Kidney epithelial cell (primary cell): ENCODE measurements at places on chromosomes 1 and 21. TPM values are rescaled to one million over a fixed set of nuclear protein-coding genes. Genes with fewer than 3 reads are reported as not detected.

Gene ERG
- total RNA-seq = 0.29 and 0.34 TPM in 2 replicates

Gene TMIGD3
- not detected in 2 replicates for total RNA-seq

Gene TPTE
- not detected in 2 replicates for total RNA-seq

Gene F3
- total RNA-seq = 132 and 152 TPM in 2 replicates

Gene SLC41A1
- 17.2 and 20.9 TPM in 2 replicates for total RNA-seq

Gene STYXL2
- not detected in 2 replicates for total RNA-seq

Gene IFNAR1
- total RNA-seq = 18.7 and 20.9 TPM in 2 replicates

Gene KCNJ15
- 27.5 and 30.6 TPM in 2 replicates for total RNA-seq

Gene CD160
- not detected in 2 replicates for total RNA-seq

Gene DYNLT4
- 0.25 and 0.41 TPM in 2 replicates for total RNA-seq

Gene KCNN3
- 0.04 and 0.34 TPM in 2 replicates for total RNA-seq

Gene RHBG
- 0.55 TPM in 1 of 2 replicates, not detected in the other for total RNA-seq

Gene C1orf185
- total RNA-seq = not detected in 2 replicates

Gene C1QTNF12
- total RNA-seq = 0.88 and 1.4 TPM in 2 replicates

Gene LCE6A
- not detected in 2 replicates for total RNA-seq

Gene HSPA6
- total RNA-seq = 0.84 TPM in 1 of 2 replicates, not detected in the other

Gene G0S2
- 112 and 164 TPM in 2 replicates for total RNA-seq

Gene DNALI1
- total RNA-seq = 8.7 and 12.9 TPM in 2 replicates

Gene GGPS1
- total RNA-seq = 30.5 and 34.9 TPM in 2 replicates

Gene ANKRD13C
- total RNA-seq = 15.0 and 15.2 TPM in 2 replicates

Gene TEDDM1
- not detected in 2 replicates for total RNA-seq

Gene AGPAT3
- 62.3 and 70.4 TPM in 2 replicates for total RNA-seq

Gene FCAMR
- not detected in 2 replicates for total RNA-seq

Gene C1orf21
- total RNA-seq = 2.6 and 4.7 TPM in 2 replicates

Gene HCN3
- total RNA-seq = 2.8 and 3.8 TPM in 2 replicates

Gene KCND3
- under 0.01 TPM in 2 replicates for total RNA-seq

Gene LCA5L
- total RNA-seq = 2.0 and 4.4 TPM in 2 replicates

Gene CEP85
- total RNA-seq = 7.5 and 9.7 TPM in 2 replicates

Gene S100A6
- total RNA-seq = 754 and 920 TPM in 2 replicates
